Smooth muscle cell of bladder (primary cell): ENCODE measurements at places on chromosomes 12 and 14. TPM values are rescaled to one million over a fixed set of nuclear protein-coding genes. Genes with fewer than 3 reads are reported as not detected.

PFKM gene
- 72.8 and 89.0 TPM in 2 replicates for total RNA-seq

PROX2 gene
- total RNA-seq = not detected in 2 replicates

PIK3C2G gene
- total RNA-seq = not detected in 2 replicates

SMCO2 gene
- total RNA-seq = 0.14 TPM in 1 of 2 replicates, not detected in the other

VASH1 gene
- total RNA-seq = 2.6 and 5.1 TPM in 2 replicates

TMPRSS12 gene
- total RNA-seq = not detected in 2 replicates

KIF21A gene
- total RNA-seq = 3.6 and 7.7 TPM in 2 replicates

RFLNA gene
- 0.18 and 0.28 TPM in 2 replicates for total RNA-seq

A2ML1 gene
- total RNA-seq = 0.09 and 0.14 TPM in 2 replicates

BATF gene
- total RNA-seq = not detected in 2 replicates

CATSPERB gene
- not detected in 2 replicates for total RNA-seq

PITPNM2 gene
- total RNA-seq = 3.5 and 4.6 TPM in 2 replicates

SLC25A47 gene
- not detected in 2 replicates for total RNA-seq

HOXC6 gene
- 0.18 and 0.28 TPM in 2 replicates for total RNA-seq

DTD2 gene
- 40.2 and 53.6 TPM in 2 replicates for total RNA-seq

SLC25A29 gene
- total RNA-seq = 23.5 and 29.3 TPM in 2 replicates

MTRFR gene
- total RNA-seq = 9.9 and 13.5 TPM in 2 replicates

KRT2 gene
- not detected in 2 replicates for total RNA-seq

AQP2 gene
- total RNA-seq = not detected in 2 replicates

TAS2R8 gene
- not detected in 2 replicates for total RNA-seq

ATG101 gene
- 101 and 112 TPM in 2 replicates for total RNA-seq

KRT73 gene
- not detected in 2 replicates for total RNA-seq

PRPF40B gene
- 8.2 and 12.8 TPM in 2 replicates for total RNA-seq

LMNTD1 gene
- total RNA-seq = 0.28 and 0.37 TPM in 2 replicates

CABP1 gene
- total RNA-seq = 2.0 and 2.1 TPM in 2 replicates

PLCZ1 gene
- total RNA-seq = not detected in 2 replicates

TEX52 gene
- not detected in 2 replicates for total RNA-seq

AQP6 gene
- under 0.01 TPM in 1 of 2 replicates, not detected in the other for total RNA-seq

HAL gene
- under 0.01 and 0.14 TPM in 2 replicates for total RNA-seq

SLC41A2 gene
- total RNA-seq = 10.0 and 18.1 TPM in 2 replicates

CLEC2A gene
- not detected in 2 replicates for total RNA-seq

AMHR2 gene
- not detected in 2 replicates for total RNA-seq
